Activated CD8-positive, alpha-beta memory T cell treated with anti-CD3 and anti-CD28 coated beads for 4 hours (primary cell): ENCODE measurements at places on chromosomes 2 and 18.

DNA sequence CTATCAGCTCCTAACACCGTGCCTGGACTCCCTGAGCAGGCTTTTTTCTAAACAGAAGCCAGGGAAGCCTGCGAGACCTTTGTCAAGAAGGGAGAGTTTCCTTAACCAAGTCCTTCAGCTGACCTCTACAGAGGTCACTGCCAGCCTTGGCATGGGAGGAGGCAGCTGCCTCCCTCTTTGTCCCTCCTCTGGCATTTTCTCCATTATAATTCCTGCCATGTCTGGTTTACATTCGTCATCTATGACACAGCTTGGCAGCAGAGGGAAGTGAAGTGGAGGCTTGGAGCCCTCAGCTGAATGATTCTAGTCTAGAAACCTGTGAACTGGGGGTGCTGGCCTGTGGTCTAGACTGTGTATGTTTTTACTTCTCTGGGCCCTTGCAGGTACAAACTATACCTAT is 22.5 kb downstream of the LIPG start:
- DNase-seq: no peak

DNA sequence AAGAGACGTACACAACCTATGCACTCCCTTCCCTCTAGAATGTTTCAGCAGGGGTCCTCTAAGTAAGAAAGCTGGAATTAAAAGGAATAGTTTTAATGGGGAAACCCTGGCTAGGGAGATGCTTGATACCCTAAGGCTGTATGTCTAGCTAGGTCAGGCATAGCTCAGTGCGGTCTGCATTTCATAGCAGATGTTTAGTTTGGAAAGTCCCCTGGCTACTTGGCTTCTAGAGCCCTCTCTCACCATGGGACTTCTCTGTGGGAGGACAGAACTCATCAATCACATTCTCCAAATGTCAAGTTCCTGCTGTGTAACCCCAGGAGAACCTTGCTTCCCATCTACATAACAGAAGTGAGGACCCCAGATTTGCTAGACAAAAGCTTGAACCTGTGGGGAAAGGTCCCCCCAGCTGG is 24.1 kb upstream of the ANXA4 start:
- DNase-seq: no peak

GRCh38 chr2:51256736-51257135 is 224.8 kb upstream of the NRXN1 start:
- no peak for DNase-seq

- DNase-seq: no peak
Observed at GRCh38 chr18:36484591-36484990, 187.1 kb downstream of the FHOD3 start.

- DNase-seq: no peak
Observed at GRCh38 chr2:206149330-206149729, 9.9 kb downstream of the NDUFS1 start.

DNA sequence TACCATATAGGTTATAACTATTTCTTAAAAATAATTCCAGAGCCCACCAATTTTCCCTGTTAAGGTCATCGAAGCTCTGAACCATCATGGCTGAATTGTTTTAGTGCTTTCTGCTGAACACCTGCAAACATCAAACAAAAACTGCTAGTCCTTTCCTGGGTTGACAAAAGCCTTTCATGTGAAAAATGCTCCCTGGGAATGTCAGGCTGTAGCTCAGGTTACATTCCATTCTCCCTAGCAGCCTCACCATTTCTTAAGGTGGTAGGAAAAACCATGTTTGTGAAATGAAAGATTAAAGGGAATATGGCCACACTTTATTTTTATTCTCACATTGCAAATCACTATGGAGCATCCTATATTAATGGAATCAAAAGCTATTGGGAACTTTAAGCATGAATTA is 5.7 kb downstream of the TCF4 start:
- no peak for DNase-seq

DNA sequence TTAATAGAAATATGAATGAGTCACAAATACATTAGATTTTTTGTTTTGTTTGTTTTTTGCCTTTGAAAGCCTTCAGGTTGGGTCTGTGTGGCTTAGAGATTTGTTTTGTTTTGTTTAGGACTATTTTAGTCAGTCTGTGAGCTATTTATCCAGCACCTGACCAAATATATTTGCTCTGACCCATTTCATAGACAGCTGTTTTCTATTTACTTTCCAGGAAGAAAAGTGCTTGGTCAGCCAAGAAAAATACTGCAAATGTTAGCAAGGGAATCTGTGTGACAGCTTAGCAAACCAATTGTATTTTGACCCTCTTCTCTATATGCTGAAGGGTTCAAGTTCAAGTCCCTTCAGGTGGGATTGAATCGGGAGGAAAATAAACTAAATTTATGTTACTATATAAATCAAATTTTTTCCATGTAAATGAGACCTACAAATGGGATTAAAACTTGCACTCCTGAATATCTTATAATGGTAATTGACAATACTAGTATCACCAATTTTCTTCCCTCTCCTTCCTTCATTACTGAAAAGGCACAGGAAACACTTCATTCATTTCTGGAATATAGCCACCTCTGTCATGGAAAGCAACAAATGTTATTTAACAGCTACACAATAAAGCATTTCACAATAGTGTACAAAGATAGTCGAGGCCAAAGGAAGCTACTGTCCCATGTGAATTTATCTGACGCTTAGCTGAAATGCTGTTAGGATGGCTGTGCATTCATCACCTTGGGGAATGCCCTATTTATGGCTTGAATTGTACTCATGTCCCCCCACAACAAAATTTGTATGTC is 23.1 kb upstream of the KLF7 start:
- no peak for DNase-seq

DNA sequence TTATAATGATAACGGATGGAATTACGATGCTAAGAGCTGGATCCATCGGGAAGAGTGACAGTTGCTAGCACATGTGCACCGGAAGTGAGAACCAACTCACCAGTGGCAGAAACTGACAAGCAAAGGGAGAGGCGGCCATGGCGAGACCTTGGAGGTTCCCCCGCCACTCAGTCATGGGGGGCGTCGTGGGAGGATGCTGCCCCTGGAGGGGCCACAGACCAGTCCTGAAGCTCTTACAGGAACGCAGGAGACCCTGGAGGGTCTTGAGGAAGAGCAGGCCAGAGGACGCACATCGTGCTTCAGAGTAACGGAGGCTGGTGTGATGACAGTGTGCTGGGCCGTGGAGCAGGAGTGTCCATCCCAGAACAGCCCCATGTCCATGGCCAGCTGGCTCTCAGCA is 53.1 kb upstream of the KCNG2 start:
- no peak for DNase-seq

- no peak for DNase-seq
Observed at GRCh38 chr2:180564051-180564450, 416.4 kb upstream of the UBE2E3 start.

DNA sequence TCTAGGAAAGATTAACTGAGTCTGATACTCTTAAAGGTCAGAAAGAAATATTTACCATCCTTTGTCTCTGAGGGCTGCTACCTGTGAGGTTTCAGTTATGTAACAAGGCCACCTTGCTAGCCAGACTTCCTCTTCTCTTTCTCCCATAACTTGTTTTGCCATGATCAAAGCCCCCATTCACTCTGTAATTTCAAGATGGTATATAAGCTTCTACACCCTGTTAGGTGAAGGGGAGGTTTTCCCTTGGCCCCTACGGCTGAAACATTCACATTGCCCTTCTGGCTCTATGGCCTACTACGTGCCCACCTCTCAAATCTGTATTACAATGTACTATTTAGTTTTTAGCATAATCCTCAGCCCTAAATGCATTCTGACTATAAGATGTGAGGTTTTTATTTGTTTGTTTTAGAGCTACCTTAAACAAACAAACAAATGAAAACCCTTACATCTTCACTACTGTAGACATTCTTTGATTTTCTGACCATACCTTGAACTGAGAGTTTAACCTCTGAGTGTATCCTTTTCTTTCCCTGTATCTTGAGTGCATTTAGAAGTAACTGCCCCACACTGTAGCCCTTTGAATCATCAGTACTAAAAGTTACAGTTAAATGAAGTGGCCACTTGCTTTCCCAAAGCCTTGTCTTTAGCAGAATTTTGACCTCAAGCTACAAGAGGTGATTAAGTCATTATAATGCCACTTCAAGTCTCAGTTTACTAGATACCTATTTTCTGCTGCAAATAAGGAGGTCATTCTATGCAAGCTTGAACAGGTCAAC is 332.2 kb downstream of the SOCS6 start:
- DNase-seq: no peak

- DNase-seq: no peak
Observed at GRCh38 chr2:66930339-66931220, 466.6 kb upstream of the ETAA1 start.

DNA sequence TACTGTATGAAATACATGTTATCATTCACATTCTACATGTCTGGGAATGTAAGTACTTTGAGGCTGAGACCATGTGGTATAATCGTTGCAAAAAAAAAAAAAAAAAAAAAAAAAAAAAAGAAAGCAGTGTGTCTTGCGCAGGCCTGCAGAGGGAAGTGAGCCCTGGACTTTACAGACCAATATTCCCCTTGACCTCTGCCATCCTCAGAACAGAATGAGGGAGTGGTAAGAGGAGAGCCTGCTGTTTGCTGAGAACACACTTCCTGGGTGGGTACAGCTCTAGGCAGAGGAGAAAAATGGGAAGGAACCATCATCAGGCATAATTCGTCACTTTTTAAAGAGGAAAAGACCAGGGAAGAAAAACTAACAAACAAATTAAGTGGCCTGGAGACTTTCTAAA is 28.8 kb upstream of the TBC1D8 start:
- DNase-seq: no peak

GRCh38 chr2:190415794-190416775 is 7.9 kb downstream of the MFSD6 start:
- DNase-seq: no peak

DNA sequence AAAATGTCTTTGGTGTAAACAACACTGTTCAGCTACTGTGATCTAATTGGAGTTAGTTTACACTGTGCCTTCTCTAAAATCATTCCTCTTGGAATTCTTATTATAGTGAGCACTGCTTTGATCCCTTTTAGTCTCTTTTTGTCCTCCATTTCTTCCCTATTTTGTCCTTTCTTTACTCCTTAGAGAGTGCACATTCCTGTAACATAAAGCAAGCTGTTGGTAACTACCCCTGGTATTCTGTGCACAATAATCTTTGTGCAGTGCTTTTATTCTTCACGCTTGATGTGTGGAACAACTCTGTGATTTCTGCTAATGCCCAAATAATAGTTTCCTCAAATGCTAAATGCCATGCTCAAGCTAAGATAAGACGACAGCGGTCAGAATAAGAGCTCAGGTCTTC is 401.5 kb downstream of the DPP10 start:
- no peak for DNase-seq

- DNase-seq: no peak
Observed at GRCh38 chr2:120653046-120653445, 82.6 kb upstream of the GLI2 start.

GRCh38 chr18:24326211-24326610 is 71.4 kb downstream of the OSBPL1A start:
- DNase-seq: no peak

DNA sequence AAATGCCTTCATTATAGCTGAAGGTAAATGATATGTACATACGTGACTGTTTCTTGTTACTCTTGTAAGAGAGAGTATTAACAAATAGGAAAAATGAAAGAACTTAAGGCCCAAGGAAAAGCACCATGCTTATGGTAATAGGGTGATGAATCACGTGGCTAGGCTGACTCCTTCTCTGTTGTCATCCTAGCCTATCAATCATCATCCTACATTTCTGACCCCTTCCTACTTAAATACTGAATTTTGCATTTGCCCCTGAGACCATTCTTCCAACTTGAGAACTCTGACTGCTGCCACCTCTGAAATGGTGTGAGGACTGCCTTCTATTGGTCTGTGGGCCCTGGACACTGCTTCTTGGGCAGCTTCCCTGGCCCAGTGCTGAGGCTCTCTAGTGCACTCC is 28.9 kb downstream of the EFEMP1 start:
- DNase-seq: no peak

DNA sequence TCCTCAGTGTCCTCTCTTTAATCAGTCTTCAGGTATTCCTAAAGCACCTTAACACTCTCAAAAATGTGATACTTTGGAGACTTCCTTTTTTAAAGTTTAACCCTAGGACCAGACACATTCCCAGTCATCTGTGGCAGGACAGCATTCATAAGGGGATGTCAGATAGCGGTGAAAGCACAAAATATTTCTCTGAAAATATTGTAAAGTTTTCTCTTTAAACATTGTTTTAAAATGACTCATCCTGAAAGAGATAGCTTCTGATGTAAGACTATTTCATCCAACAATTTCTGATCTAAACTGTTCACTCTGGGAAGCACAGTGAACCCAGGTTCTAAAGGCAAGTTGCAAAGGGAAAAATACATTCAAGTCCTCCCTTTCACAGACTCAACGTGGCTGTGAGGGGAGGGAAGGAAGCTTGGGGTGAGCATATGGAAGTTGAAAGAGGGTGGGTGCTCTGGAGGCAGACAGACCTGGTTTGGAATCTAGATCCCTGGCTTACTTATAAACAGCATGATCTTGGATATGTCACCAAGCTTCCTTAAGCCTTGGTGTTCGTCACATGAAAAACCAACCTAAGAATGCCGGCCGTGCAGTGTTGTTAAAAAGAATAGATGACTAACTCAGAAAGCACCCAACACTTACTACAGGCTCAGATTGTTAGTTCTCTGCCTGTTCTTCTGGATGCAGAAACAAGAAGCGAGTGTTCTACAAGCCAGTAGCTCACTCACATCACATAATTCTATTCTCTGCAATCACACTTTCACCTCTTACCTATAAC is 12.1 kb downstream of the GALNT14 start:
- no peak for DNase-seq

DNA sequence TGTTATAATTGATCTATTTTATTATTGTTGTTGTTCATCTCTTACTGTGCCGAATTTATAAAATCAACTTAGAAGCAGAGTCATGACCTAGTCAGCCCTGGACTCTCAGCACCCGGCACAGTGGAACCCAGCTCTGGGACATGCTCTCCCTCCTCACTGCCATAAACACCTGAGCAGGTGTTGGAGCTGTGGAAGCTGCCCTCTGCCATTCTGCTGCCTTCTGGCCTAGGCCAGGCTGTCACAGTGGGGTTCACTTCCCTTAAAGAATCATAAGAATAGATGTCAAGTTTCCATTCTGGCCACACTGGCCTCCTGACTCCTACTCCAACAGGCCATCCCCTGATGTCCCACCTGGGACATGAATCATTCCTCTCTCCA is 192.2 kb downstream of the ZFP36L2 start:
- DNase-seq: no peak

GRCh38 chr18:14978962-14979535 is 231.1 kb downstream of the ANKRD30B start:
- DNase-seq: no peak

- DNase-seq: no peak
Observed at GRCh38 chr2:96548558-96549465, 12.3 kb downstream of the ARID5A start.

DNA sequence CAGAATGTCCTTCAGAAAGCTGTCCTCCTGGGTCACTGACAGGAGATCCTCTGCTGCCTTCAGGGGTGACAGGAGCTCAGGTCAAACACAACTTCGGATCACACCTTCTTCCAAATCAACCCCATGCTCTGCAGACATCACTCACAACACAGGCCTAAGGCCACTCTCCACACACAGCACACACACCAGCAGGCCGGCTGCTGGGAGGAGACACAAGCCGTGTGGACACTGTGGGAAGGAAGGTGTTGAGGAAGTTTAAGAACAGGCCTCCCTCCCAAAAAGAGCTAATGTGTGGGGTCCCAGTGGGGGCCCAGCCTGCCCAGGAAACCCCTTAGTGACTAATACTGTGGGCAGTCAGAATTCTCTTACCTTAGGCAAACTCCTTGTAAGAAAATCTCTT is 290.3 kb upstream of the ID2 start:
- no peak for DNase-seq
